Upper lobe of left lung (tissue), 6 donors: ENCODE measurements at places on chromosomes 11 and 22. TPM values are rescaled to one million over a fixed set of nuclear protein-coding genes. Genes with fewer than 3 reads are reported as not detected.
A peak's percentile ranks its signal among the peaks of the same experiment; 100 is the strongest.

The MPZL2 gene
- 146 TPM for total RNA-seq

The GGT1 gene
- total RNA-seq: 66.0 TPM

GRCh38 chr11:69442012-69442806 is 39.3 kb upstream of the LINC01488 start:
- no peak for DNase-seq

- no peak for DNase-seq
These were observed 741.1 kb upstream of the LUZP2 start for GRCh38 chr11:23755769-23756168.

- DNase-seq: no peak
These were observed 62.2 kb upstream of the HEPHL1 start for GRCh38 chr11:93958991-93959390.

- DNase-seq: no peak
These were observed 68.3 kb downstream of the NFAM1 start for GRCh38 chr22:42363892-42364291.

GRCh38 chr11:15118431-15118830 is 3.7 kb downstream of the INSC start:
- no peak for DNase-seq

DNA sequence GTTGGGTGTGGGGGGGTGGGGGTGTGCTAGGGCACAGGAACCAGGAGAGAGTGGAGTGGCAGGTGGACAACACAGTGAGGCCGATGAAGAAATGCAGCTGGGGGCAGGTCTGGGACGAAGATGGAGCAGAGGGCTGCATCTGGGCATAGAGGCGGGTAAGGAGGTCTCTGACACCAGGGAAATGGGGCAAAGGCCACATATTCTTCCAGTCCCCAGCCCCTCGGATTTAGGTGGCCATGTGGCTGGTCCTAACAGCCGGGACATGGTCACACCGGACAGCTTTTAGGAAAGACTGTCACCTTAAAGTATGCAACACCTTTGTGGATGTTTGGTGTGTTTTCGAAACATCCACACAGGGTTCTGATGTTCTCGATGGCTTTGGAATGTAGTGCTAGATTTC is 5.0 kb upstream of the PARVG start:
- DNase-seq: no peak

GRCh38 chr22:32971276-32971675 is 86.9 kb downstream of the SYN3 start:
- no peak for DNase-seq

DNA sequence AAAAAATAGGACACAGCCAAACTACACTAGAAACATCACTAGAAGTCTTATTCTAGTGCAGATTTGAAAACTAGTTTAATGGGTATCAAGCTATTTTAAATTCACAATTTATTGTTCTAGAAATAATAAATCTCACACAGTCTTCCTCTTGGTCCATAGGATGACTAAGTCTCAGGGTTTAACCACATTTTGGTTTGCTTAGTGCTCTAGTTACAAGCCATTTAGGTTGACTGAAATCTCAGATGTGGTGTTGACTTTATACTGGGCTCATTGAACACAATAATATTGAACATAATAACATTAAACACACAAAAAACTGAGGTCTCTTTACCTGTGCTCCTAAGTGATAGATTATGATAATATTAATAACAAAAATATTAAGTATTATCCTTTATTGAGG is 760.3 kb upstream of the CCDC179 start:
- no peak for DNase-seq

DNA sequence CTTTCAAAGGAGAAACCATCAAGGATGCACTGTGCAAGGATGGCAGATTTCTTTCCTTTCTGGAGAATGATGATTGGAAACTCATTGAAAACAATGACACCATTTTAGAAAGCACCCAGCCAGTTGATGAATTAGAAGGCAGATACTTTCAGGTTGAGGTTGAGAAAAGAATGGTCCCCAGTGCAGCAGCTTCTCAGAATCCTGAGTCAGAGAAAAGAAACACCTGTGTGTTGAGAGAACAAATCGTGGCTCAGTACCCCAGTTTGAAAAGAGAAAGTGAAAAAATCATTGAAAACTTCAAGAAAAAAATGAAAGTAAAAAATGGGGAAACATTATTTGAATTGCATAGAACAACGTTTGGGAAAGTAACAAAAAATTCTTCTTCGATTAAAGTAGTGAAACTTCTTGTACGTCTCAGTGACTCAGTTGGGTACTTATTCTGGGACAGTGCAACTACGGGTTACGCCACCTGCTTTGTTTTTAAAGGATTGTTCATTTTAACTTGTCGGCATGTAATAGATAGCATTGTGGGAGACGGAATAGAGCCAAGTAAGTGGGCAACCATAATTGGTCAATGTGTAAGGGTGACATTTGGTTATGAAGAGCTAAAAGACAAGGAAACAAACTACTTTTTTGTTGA is 9.8 kb downstream of the FAM111A start:
- DNase-seq: no peak

GRCh38 chr11:3123761-3124733 is 41.1 kb downstream of the OSBPL5 start:
- peak; percentile 79 for DNase-seq

- DNase-seq: no peak
These were observed 79.5 kb downstream of the RAB30 start for GRCh38 chr11:82992223-82992622.

DNA sequence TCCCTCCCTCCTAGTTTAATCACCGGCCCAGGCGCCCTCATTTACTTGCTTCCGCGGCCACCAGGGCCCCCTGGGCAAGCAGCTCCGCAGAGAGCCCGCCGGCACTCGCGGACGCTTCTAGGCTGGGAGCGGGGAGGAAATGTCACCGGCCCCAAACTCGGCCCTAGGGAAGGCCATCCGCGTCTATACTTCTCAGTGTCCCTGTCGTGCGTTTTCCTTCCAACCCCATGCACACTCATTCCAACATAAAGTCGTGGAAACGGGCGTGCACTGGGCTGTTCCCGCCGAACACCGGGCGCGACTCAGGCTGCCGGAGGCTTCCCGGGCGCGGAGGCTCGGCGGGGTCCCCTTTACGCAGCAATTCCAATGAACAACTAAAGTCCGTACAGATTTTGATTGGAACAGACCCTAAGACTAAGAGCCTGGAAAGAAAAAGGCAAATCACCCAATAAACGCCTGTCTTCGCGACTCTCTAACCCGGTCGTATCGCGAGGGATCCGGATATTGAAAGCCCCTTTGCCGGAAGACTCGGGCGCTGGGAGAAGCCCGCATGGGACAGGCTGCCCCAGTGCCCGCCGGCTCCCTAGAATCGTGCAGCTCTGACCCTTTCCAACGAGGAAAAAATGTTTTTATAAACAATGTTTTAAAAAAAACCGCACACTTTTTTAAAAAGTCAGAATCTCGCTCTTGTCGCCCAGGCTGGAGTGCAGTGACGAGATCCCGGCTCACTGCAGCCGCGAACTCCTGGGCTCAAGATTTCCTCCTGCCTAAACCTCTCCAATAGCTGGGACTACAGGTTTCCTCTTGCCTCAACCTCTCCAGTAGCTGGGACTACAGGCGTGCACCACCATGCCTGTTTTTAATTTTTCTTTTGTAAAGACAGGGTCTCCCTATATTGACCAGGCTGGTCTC is 1.3 kb upstream of the BARX2 start:
- no peak for DNase-seq

DNA sequence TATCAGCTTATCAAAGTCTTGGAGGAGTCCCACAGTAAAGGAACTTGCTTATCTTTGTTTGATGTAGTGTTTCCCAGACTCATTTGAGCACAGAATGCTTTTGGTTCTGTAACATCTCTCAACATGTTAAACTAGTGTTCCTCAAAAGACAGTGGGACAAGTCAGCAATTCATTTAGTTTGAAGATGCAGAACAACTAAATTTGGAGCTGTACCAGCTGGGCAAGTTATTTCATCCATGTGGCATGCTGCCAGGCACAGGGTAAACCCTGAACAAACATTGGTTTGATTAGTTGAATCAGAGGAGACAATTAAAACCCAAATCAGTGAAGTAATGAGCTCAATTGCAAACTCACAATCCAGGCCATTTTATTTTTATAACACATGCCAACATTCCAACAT is 141.2 kb downstream of the CSNK2A3 start:
- no peak for DNase-seq
